ENCODE measurements at places on chromosomes 5 and 9.
A peak's percentile ranks its signal among the peaks of the same experiment; 100 is the strongest.

GRCh38 chr9:5892456-5893133 is 1.9 kb downstream of the MLANA start:
- no peak for DNase-seq

- no peak for DNase-seq
Observed at GRCh38 chr9:130174025-130174424, 1.8 kb downstream of the NCS1 start.

- DNase-seq = no peak
Observed at GRCh38 chr5:136090319-136090718, 42.3 kb upstream of the SMAD5 start.

GRCh38 chr5:119743927-119744326 is 114.6 kb downstream of the FAM170A start:
- peak; percentile 37 for DNase-seq

DNA sequence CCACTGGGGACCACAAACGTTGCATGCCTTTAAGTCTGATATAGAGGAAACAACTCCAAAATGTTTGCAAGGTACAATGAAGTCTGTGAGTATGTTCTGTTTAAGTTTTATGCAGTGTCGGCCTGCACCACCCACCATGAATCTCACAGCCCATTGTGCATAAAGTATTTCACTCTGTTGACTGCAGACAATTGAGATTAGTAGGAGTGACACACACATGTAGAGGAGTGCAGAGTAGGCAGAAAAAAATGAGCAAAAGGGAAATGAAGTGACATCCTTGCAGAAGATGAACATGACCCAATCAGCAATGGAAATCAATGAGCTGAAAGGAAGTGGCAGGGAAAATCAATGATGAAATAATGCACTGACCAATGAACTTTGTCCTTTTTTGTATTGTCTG is 315.6 kb upstream of the PTPRD start:
- DNase-seq = no peak

DNA sequence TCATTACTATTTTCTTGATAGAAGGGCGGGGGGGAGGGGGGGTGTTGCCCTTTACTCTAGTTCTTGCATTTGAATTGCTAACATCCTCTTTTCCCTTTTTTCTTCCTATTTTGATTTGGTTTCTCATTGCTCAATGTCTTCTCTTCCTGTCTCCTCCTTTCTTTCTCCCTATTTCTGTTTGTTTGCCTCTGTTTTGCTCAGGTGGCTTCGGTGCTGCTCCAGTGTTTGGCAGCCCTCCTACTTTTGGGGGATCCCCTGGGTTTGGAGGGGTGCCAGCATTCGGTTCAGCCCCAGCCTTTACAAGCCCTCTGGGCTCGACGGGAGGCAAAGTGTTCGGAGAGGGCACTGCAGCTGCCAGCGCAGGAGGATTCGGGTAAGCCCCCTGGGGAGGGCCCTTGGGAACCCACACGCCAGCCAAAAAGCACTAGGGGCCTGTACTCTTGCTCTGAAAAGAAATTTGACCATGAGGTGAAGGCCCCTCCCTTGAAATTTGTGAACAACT is 48.3 kb downstream of the FAM78A start:
- no peak for DNase-seq

- DNase-seq = no peak
Observed at GRCh38 chr5:113608113-113608596, 94.7 kb downstream of the YTHDC2 start.

DNA sequence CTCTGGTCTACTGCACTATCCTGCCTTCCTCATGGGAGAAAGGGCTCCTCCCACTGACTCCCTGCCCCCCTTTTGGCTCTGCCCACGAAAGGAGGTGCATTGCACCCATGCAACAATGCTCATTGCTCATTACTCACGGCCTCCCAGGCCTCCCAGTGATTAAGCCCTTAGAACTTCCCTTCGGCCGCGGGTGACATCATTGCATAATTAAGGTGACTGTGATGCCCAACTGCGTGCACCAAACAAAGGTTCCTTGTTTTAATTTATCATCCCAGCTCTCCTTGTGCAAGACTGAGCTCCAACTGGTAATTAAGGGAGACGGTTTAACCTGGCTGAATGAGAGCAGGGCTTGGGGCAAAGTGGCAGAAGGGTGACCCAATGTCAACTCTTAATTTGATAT is 180.4 kb downstream of the GAS1 start:
- peak; percentile 97 for DNase-seq

DNA sequence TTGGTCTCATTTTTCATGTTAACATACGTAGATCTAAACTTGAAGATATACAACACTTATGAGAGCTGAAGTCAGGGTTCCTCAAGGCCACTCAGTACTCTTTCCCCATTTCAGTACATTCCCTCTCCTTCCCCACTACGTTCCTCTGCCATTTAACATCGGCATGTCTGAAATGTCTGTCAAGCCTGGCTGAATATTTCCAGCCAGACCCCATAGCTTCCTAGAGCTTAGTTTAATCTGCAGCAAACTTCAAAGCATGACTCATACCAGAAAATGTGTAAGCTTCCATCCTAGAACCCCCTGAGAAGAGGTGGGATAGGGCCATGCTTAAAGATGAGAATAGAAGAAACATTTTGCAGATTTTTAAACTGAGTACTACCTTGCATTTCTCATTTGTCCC is 6.2 kb downstream of the GZMA start:
- no peak for DNase-seq

DNA sequence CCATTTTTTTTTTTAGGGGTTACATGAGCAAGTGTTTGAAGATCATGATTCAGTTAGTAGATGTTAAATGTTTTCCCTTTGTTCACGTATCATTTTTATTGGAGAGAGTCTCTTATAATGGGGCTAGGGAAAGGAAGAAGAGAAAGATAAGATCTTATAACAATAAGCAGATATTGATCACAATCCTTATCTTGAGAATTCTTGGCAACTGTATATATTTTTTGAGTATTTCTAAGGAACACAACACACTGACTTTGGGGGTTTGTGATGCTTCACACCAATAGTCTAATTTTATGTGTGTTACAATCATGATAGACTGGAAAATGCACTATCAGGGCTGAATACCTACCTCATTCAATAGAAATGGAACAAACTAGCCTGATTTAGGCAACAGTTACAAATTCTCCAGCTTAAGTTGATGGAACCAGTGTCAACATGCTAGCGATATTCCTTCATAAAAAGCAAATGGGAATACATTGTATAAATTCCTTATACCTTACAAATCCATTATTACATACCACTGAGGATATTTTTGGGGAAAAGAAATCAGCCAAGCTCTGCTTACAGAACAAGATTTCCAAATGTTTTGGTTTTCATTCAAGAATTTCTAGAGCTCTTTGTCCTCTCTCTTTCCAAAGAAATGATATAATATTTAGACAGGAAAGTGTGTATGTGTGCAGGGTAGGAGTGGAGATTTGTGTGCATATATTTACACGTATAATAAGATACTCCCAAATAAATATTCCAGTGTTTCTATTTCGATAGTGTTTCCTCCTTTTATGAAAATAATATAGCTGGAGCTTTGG is 41.5 kb downstream of the SVEP1 start:
- no peak for DNase-seq

- DNase-seq = peak; percentile 44
Observed at GRCh38 chr5:113507601-113508000, 5.9 kb upstream of the YTHDC2 start.

DNA sequence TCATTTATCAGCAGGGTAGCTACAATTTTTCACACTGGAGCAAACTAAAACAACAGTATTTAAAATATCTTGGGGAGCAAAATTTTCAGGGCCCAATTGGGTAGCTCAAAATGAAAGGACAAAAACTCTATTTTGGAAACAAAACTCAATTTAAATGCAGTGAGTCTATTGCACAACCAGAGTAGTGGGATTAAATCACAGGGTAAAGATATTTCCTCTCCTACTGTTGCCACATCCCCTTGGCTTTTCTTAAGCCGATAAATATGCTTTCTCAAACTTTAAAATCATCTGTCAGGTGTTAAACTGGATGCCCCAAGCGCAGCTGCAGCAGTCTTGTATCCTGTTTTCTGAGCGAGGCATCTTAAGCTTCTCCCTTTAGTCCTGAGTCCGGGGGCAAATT is 1474.3 kb upstream of the CDH9 start:
- DNase-seq = no peak

DNA sequence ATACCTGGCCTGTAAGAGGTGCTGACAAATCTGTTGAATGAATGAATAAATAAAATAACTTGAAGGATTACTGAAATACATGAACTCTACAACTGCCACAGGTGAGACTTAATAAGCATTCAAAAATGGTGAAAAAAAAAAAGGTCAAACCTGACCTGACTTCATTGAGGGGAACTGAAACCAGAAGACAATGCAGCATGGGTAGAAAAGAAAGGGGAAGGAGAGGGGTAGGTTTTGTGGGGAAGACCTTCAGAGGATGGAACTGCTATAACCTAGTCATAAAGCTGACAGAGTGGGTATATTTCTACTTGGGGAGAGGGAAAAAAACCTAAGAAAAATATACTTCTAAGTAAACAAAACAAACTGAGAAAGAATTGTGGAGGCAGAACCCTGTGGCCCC is 56.6 kb downstream of the RASEF start:
- DNase-seq = no peak

DNA sequence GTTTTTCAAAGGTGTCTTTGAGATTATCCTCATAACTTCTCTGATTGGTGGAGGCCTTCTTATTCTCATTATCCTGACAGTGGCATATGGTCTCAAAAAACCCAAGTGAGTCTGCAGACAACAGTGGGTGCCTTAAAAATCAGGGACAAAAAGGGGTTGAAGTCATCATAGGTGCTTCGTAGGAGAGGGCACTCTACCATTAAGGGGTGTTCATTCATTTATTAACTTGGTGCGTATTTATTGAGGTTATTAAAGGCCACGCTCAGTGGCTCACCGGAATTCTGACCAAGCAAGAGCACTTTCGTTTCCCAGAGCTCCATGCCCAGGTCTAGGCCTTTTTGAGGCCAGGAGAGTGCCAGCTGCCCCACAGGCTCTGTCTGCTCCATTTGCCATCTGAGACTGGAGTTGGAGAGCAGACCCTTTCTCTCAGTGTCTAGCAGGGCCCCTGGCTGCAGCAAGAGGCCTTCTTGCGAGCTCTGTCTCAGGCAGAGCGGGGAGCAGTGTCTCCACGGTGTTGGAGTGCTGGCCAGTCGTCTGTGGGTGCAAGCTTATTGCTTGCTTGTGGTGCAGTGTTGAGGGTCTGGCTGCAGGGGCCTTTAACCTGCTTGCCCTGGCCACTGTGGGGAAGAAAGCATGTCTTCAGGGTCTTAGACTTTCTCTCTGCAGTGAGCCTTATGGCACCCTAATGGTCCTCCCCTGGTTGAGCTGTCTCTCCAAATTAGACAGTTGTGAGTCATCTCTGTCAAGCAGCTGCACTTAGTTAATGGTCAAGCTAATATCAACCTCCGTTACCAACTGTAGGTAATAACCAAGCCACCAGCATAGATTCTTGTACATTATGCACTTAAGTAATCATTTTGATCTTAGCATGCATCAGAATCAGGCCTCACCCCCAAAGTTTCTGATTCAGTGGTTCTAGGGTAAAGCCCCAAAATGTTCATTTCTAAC is 62.6 kb downstream of the IL31RA start:
- DNase-seq = no peak

DNA sequence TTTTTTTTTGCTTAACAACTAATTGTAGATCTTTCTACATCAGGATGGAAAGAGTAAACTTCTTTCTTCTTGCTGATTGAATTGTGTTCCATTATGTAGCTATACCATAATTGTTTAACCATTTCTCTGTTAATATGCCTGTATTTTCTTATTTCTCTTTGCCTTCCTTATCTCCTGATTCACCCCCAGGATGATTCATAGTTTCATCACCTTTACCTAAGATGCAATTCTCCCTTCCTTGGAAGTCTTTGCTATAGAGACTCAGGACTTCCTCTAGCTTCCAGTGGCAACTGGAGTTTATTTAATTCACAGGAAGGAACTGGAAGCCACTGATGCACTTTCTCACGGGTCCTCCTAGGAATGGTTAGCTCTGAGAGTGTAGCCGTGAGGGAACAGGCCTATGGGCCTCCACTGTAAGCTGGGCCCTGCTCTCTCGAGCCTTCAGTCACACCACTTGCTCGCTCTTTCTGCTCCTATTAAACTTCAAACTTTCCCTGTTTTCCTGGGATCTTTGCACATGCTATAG is 83.1 kb downstream of the FGF1 start:
- no peak for DNase-seq

DNA sequence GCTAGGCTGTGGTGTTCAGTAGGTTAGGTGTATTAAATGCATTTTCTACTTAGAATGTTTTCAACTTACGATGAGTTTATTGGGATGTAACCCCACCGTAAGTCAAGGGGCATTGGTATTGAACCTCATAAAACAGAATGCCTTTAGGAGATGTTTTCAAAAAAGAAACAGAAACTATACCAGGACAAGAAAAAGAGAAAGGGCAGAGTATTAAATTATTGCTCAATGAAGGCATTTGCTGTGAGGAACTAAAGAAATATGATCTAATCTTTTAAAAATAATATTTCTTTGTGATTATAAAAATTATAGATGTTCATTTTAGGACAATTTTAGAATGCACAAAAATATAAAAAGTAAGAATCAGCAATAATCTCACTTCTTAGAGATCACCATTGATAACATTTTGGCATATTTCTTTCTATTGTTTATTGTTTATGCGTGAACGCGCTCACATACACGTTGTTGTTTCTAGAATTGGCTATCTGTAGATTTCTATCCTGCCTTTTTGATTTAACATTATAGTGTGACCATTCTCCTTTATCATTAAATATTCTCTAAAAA is 8.0 kb downstream of the GALNT12 start:
- DNase-seq = no peak

DNA sequence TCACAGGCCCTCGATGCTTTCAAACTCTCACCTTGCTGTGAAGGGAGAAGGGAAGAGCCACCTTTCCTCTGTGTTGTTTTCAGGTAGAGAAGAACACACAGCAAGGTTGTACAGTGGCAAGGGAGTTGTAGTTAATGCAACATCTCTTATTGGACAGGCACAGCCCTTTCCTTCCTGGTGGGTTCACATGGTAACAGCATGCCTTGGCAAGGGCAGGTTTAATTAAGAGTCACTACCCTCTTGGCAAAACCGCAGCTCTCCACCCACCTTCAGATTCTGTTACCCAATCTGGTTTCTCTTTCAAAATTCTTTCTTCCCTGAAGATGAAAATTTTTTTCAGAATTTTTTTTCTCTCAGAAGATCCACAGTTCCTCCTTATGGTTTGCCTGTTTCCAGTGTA is 253.1 kb downstream of the TLR4 start:
- peak; percentile 11 for DNase-seq

- DNase-seq = peak; percentile 15
Observed at GRCh38 chr5:124902097-124902821, 155.8 kb upstream of the ZNF608 start.
